ENCODE measurements at places on chromosomes 7 and 10.

DNA sequence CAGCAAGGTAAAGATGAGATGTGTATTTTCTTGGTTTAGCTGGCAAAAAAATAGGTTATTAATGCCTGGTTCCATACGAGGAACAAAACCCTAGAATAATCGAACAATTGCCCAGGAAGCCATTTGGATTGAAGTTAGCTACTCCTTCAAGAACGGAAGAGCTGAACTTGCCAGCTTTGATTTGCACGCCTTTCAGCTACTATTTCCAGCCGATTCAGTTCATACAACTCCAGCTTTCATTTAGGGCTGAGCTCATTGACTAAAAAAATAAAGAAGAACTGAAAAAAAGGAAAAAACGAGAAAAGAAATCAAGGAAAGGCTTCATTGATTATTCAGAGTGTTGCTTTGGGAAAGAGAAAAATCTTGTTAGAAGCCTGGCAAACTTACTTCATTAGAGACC, 60.4 kb downstream of the PTN start:
- DNase-seq = no peak

DNA sequence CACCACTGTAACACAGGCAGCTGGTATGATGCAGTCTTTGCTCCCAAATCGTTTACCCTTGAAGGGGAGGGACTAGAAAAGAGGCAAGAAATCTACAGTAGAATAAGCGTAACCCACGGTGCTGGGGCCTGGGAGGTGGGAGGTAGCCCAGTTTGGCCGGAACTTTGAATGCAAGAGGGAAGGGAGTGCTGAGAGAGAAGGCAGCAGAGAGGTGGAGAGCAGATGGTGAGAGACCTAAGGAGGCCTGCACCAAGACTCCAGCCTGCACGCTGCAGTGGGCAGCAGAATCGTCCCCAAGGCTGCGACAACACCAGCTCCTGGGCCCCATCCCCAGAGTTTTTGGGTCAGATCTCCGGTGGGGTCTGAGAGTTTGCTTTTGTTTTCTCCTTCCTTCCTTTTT, 547.5 kb downstream of the GALNT17 start:
- DNase-seq = no peak

DNA sequence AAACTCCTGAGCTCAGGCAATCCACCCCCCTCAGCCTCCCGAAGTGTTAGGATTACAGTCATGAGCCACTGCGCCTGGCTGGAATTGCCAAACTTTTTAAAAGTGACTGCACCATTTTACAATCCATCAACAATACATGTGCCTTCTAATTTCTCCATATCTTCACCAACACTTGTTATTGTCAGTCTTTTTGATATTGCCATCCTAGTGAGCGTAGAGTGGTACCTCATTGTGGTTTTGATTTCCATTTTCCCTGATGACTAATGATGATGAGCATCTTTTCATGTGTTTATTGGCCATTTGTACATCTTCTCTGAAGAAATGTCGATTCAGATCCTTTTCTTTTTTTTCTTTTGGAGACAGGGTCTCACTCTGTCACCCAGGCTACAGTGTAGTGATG, 21.7 kb upstream of the STRIP2 start:
- no peak for DNase-seq

- DNase-seq = no peak
These were observed 80.3 kb downstream of the EBF3 start for GRCh38 chr10:129883626-129884397.

- DNase-seq = no peak
These were observed 3.7 kb upstream of the FOXL3 start for GRCh38 chr7:286266-286665.

- DNase-seq = no peak
These were observed 52.8 kb upstream of the GPR26 start for GRCh38 chr10:123613346-123613850.

GRCh38 chr7:99679400-99680191, at the start of gene CYP3A5:
Gene CYP3A5, minus strand, starts transcription at chr7:99679996. Its CDS starts 100 bp downstream, at chr7:99679896.
- DNase-seq = peak; percentile 65

DNA sequence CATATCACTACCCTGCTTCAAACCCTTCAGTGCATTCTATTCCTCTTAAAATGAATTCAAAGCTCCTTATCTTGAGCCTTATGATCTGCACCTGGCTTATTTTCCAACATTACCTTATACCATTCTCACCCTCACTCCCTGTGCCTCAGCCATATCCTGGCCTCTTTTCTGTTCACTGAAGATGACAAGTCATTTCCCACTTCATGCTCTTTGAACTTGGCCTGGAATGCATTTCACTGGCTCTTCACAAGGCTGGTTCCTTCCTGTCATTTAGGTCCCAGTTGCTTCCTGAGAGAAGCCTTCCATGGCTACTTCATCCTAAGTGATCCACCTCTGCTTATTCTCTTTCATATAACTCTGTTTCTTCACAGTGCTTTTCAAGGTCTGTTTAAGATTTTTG, 3.2 kb upstream of the LIPF start:
- DNase-seq = no peak

DNA sequence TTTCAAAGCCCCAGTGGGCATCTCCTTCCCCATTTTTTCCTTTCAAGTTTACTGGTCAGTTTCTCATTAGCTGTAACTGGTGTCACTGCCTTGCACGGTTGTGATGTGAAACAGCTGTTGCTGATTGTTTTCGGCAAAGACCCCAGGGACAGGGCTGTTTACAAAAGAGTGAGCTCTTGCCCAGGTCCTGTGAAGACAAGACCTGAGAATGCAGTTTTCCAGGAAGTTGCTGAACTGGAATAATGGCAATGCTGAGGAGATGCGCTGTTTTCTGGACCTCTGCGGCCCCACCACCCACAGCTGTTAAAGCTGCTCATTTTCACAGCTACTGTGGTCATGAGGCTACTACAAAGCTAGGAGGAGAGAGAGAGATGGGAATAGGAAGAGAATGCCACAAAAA, 116.6 kb upstream of the RSU1 start:
- peak; percentile 48 for DNase-seq

DNA sequence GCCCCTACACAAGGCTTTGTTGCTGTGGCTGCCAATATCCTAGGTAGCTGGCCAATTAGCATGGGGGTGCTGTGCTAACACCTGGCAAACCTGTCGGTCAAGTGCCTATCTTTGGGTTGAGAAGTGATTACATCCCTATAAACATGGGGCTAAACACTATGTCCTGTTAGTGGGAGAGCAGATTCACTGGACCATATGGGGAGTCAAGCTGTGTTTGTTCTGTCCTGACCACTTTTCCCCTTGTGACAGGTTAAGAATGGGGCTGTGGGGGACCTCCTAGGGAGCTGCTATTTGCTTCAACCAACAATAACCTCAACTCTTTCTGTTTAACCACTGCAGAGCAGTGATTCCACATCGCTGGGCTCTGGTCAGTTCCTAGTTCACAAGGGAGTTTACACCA, 151.5 kb upstream of the AOAH start:
- DNase-seq = no peak

- DNase-seq = no peak
These were observed 233.1 kb upstream of the KLF6 start for GRCh38 chr10:4018054-4018511.

GRCh38 chr10:54962134-54962900, 161.3 kb upstream of the PCDH15 start:
- DNase-seq = no peak

- DNase-seq = no peak
These were observed 10.2 kb downstream of the MLXIPL start for GRCh38 chr7:73613954-73614735.

DNA sequence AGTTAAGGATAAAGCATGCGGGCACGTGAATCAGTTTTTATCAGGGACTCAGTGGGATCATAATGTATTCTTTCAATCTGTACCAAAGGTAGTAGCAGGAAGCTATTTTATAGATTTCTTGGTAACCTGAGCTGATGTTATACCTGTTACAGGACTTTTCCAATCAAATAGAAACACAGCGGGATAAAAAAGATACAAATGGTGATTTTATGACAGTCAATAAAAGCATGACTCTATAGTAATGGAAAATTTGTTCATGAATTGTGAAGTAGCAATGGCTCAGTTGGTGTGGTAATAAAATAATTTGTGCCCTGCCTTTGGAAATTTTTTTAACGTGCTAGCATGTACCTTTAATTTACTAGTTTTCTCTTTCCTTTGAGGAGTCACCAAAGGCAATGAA, 300.7 kb upstream of the CELF2 start:
- DNase-seq = no peak

DNA sequence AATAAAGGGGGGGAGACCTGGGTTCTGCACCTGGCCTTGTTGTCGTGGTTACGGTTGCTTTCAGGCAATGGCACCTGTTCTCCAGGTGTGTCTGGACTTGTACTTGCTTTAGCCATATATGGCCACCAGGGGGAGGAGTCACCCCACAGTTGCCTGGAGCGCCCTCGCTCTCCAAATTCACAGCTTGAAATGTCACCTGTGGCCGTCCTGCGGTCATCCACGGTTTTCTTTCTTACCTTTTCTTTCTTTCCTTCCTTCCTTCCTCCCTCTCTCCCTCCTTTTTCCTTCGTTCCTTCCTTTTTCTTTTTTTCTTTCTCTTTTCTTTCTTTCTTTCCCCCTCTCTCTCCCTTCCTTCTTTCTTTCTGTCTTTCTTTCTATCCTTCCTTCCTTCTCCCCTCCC, 157.2 kb upstream of the ZNF92 start:
- DNase-seq = peak; percentile 13

DNA sequence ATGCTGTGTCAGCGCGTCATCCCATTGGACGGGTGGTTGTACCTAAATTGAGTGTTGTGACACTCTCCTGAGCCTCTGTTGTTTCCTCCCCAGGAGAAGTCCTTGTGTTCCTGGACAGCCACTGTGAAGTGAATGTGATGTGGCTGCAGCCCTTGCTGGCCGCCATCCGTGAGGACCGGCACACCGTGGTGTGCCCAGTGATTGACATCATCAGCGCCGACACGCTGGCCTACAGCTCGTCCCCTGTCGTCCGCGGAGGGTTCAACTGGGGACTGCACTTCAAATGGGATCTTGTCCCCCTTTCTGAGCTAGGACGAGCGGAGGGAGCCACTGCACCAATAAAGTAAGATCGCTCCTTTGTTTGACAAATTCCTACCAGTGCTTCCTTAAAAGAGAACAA, 82.5 kb downstream of the GALNT11 start:
- no peak for DNase-seq

DNA sequence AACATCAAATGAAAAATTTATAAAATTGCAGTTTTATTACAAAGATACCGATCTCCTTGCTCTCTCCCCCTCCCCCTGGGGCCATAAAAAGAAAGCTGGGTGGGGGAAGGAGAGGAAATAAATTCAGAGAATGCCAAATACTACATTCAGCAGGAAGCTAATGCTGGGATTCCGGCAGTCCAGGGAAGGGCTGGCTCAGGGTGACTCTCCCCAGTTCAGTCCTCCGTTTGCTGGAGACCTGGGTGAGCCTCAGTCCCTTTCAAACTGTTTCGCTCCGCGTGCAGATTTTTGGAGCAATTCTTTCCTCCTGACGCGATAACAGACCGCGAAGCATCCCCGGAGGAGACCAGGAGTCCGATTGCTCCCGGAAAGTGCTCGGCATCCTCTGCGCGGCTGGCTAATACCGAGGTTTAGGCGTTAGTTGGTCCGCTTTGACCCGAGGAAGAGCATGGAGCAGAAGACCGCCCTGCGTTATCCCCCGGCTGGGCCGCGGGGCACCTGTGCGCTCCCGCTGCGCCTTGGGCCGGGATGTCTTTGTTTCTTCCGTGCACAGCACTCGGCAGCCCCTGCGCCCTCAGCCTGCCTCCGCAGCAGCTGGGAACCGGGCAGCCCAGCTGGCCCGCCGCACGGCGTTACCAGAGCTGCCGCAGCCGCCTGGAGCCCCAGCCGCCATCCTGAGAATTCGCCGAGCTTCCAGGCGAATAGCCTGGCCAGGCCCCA, 3.9 kb upstream of the HOXA2 start:
- no peak for DNase-seq

DNA sequence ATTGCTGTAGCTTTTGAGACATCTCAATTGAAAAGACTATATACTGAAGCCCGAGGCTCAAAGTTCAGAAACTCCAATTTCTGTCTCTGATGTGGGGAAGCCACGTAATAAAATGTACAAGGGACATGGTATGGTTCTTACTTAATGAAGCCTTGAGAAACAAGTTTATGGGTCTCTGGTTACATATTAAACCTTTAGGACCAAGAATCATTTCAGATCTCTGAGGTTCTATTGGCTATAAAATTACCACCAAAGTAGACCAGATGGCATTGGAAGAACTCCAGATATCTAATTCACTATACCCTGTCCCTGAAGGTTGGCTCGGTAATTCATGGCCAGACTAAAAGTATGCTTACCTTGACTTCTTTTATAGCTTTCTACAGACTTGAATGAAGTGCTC, 23.7 kb downstream of the STAMBPL1 start:
- no peak for DNase-seq

- no peak for DNase-seq
These were observed 157.9 kb upstream of the ZMIZ1 start for GRCh38 chr10:78910886-78911285.

- no peak for DNase-seq
These were observed 78.3 kb upstream of the FOXK1 start for GRCh38 chr7:4603843-4604231.

DNA sequence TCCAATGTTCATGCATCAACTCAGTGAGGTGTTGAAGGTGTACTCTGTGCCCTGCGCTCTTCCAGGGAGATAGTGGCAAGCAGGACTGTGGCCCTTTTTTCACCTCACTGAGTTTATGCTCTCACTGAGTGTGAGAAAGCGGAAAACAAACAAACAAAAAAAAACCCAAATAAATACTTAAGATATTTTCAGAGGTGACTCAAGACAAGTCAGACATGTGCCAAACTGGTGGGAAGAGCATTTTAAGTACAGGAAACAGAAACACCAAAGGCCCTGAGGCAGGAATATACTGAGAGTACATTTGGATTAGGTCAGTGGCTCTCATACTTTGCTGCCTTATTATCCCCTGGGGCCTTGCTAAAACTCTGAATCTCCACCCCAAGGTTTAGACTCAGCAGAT, 111.9 kb upstream of the IGFBP3 start:
- DNase-seq = peak; percentile 84

DNA sequence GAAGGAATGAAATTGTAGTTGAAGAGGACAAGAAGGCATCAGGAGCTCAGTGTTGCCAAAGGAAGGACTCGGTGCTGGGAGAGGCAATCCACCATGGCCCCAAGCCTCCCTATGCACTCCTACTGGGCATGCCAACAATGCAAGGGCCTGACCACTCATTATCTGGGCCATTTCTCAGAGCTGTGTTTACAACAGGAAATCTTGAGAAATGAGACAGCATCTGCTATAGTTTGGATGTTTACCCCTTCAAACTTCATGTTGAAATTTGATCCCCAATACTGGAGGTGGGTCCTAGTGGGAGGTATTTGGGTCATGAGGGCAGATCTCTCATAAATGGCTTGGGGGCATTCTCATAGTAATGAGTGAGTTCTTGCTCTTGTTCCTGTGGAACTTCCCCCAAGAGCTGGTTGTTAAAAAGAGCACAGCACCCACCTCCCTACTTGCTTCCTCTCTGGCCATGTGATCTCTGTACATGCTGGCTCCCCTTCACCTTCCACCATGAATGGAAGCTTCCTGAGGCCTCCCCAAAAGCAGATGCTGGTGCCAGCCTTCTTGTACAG, 50.8 kb upstream of the AOAH start:
- DNase-seq = no peak

- no peak for DNase-seq
These were observed 105.4 kb upstream of the ABCB5 start for GRCh38 chr7:20509892-20510572.
